Activated T-helper 1 cell treated with anti-CD3 and anti-CD28 coated beads, Interleukin-12 subunit alpha, Interleukin-12 subunit beta, Interleukin-2, Interleukin-4 antibody, amounts not matched to agents 30 ng/mL and 10 ng/mL and 1 ng/mL, durations not matched to agents 14 hours and 24 hours and 36 hours (primary cell): ENCODE measurements at places on chromosomes 13 and 19. TPM values are rescaled to one million over a fixed set of nuclear protein-coding genes. Genes with fewer than 3 reads are reported as not detected.

GRCh38 chr13:100234006-100234405 lies 145.1 kb downstream of the PCCA start:
- no peaks in the 10 kb centered on the region for H3K27me3 ChIP-seq
- peaks cover 15% of the 10 kb centered on the region for H3K4me1 ChIP-seq
- H3K27ac ChIP-seq, result no peak overlapping the region
- no peak for DNase-seq

Gene KIR3DL1
- not detected in 2 replicates for total RNA-seq

Gene KLF1
- total RNA-seq, result 0.80 and 1.3 TPM in 2 replicates

GRCh38 chr13:57933606-57934005 lies 302.1 kb downstream of the PCDH17 start:
- no peak for DNase-seq
- H3K4me3 ChIP-seq, result no peak overlapping the region
- no peaks in the 10 kb centered on the region for H3K4me1 ChIP-seq
- no peaks in the 10 kb centered on the region for H3K27me3 ChIP-seq
- no peak overlapping the region for H3K27ac ChIP-seq

GRCh38 chr13:78701383-78701782 lies 42.4 kb upstream of the OBI1 start:
- H3K36me3 ChIP-seq, result no peaks in the 10 kb centered on the region
- no peak overlapping the region for H3K4me3 ChIP-seq
- no peak for DNase-seq
- H3K27ac ChIP-seq, result no peak overlapping the region
- H3K4me1 ChIP-seq, result no peaks in the 10 kb centered on the region
- H3K27me3 ChIP-seq, result peaks cover 9% of the 10 kb centered on the region

GRCh38 chr19:3945838-3946237 lies 13.0 kb downstream of the NMRK2 start:
- H3K4me3 ChIP-seq, result no peak overlapping the region
- no peak overlapping the region for H3K27ac ChIP-seq
- H3K27me3 ChIP-seq, result no peaks in the 10 kb centered on the region

Gene IGFL1
- not detected in 2 replicates for total RNA-seq

DNA sequence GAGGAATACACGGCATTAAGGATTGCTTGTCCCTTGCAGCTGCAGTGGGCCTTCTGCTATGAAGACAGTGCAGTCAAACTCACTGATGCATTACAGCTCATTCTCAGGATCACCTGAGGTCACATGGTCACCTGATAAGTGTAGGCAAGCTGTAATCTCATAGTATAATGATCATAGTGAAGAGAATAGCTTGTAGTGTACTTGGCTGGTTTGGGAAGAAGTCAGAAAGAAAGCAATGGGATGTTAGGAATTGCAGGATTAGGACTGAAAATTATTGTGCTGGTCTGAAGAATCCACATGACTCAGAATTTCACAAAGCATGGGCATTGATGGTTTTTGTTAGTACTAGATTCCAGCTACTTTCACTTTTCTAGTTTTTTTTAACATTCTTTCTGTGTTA lies 76.7 kb downstream of the MBNL2 start:
- H3K27me3 ChIP-seq, result no peaks in the 10 kb centered on the region
- no peak for DNase-seq
- H3K4me3 ChIP-seq, result no peak overlapping the region
- H3K4me1 ChIP-seq, result no peaks in the 10 kb centered on the region
- peaks cover 1% of the 10 kb centered on the region for H3K36me3 ChIP-seq

DNA sequence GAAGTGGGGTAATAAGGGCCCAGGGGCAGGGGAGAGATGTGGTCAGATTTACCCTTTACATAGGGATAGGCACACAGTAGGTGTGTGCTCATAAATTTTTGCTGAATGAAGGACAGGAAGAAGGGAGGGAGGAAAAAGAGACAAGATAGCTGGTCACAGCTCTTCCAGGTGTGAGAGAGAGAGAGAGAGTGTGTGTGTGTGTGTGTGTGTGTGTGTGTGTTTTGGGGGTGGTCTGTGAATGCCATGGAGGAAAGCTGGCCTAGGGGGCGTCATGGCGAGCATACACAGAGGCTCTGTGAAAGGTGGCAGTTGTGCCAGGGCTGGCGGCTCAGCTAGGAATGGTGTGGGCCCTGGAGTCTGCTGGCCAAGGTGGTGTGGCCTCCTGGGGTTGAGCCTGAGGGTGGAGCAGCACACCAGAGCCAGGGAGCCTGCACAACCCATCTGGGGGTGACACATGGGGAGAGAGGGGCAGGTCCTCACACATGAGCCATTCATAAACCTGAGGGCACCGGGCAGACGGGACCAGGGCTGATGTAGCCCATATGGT lies 6.0 kb upstream of the PRX start:
- H3K27me3 ChIP-seq, result no peaks in the 10 kb centered on the region
- H3K4me1 ChIP-seq, result peaks cover 26% of the 10 kb centered on the region
- no peak for DNase-seq
- peaks cover 10% of the 10 kb centered on the region for H3K36me3 ChIP-seq
- no peak overlapping the region for H3K27ac ChIP-seq
